Neural progenitor cell (in vitro differentiated cells): ENCODE measurements at places on chromosomes 4 and X. TPM values are rescaled to one million over a fixed set of nuclear protein-coding genes. Genes with fewer than 3 reads are reported as not detected.
A peak's percentile ranks its signal among the peaks of the same experiment; 100 is the strongest.

Gene TRIM2
- total RNA-seq: 87.6 and 90.2 TPM in 2 replicates

DNA sequence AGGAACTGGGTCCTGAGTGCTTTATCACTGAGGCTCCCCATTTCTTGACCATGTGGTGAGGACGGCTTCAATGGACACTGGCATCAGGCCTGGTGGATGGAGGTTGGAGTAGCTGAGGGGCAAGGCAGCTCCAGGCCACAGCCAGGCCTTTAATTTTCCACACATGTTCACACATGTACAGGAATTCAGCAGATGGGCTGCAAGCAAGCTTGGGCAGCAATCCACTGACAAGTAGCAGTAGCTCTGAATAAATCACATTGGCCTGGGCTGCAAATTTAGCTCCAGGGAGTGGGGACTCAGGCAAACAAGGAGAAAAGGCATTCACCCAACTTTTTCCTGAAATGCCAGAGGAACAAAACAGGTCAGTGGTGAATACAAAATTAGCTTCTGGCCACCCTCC lies 107.8 kb upstream of the SCML1 start:
- H3K4me1 ChIP-seq: peaks cover 4% of the 10 kb centered on the region
- no peak overlapping the region for H3K27ac ChIP-seq
- H3K4me3 ChIP-seq: no peak overlapping the region
- DNase-seq: no peak

- DNase-seq: peak; percentile 52
- H3K4me3 ChIP-seq: no peak overlapping the region
- no peaks in the 10 kb centered on the region for H3K36me3 ChIP-seq
Measured at GRCh38 chr4:70544279-70544868, 26.0 kb downstream of the AMTN start.

Gene KCTD8
- 0.06 TPM in 1 of 2 replicates, not detected in the other for total RNA-seq

DNA sequence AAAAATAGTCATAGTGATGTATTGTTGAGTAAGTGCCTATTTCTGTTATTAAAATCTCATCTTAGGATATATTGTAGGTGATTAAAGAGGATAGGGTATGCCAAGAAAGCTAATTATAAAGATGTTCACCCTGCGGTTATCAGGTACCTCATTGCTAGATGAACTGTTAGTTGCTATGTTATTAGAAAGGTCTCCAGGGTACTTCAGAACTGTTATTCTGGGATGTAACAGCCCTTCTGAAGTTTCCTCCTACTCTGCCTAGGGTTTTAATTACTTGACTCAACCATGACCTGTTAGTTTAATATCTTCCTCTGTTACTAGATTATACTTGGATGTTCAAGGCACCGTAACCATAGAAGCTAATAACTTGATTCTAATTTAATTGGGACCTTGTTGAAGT lies 15.4 kb downstream of the TMPRSS11E start:
- H3K27me3 ChIP-seq: no peaks in the 10 kb centered on the region
- H3K4me1 ChIP-seq: no peaks in the 10 kb centered on the region
- H3K4me3 ChIP-seq: no peak overlapping the region

GRCh38 chr4:80507507-80507906 lies 172.0 kb downstream of the CFAP299 start:
- no peak for DNase-seq
- H3K36me3 ChIP-seq: no peaks in the 10 kb centered on the region
- H3K4me1 ChIP-seq: no peaks in the 10 kb centered on the region
- H3K27me3 ChIP-seq: no peaks in the 10 kb centered on the region

DNA sequence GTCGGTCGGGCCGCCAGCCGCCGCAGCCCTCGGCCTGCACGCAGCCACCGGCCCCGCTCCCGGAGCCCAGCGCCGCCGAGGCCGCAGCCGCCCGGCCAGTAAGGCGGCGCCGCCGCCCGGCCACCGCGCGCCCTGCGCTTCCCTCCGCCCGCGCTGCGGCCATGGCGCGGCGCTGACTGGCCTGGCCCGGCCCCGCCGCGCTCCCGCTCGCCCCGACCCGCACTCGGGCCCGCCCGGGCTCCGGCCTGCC lies 213 bp downstream of the NFKB1 start:
- peaks cover 6% of the 10 kb centered on the region for H3K4me1 ChIP-seq
- peak overlapping the region; percentile 76 for H3K4me3 ChIP-seq
- peak; percentile 90 for DNase-seq
- no peaks in the 10 kb centered on the region for H3K36me3 ChIP-seq
- H3K27me3 ChIP-seq: peaks cover 17% of the 10 kb centered on the region

- H3K4me3 ChIP-seq: no peak overlapping the region
- H3K4me1 ChIP-seq: no peaks in the 10 kb centered on the region
- no peak overlapping the region for H3K27ac ChIP-seq
- H3K27me3 ChIP-seq: peaks cover 26% of the 10 kb centered on the region
- peak; percentile 40 for DNase-seq
Measured at GRCh38 chrX:19513383-19513782, 1.9 kb downstream of the MAP3K15 start.

DNA sequence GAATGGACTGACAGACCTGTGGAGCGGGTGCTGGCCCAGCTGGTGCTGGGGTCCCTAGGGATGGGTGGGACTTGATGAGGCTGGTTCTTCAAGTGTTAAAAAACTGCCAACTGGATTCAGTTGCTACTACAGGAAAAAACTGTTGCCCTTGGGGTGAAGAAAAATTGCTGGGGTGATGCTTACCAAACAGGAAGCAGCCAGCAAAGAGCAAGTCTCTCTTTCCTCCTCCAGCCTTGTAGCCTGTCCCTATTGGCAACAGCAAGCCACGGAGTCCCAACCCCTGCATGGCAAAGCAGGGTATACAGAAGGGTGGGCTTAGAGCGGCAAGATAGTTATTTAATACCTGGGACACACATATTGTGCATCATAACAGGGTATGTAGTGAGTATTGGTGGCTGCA lies 60.1 kb upstream of the ATP8A1 start:
- H3K36me3 ChIP-seq: no peaks in the 10 kb centered on the region
- DNase-seq: no peak
- no peak overlapping the region for H3K27ac ChIP-seq
- H3K27me3 ChIP-seq: no peaks in the 10 kb centered on the region
- H3K4me1 ChIP-seq: peaks cover 13% of the 10 kb centered on the region

- H3K36me3 ChIP-seq: no peaks in the 10 kb centered on the region
- H3K4me1 ChIP-seq: peaks cover 4% of the 10 kb centered on the region
- H3K27me3 ChIP-seq: no peaks in the 10 kb centered on the region
- DNase-seq: no peak
- H3K27ac ChIP-seq: no peak overlapping the region
Measured at GRCh38 chr4:22187203-22187820, 238.7 kb upstream of the KCNIP4 start.

DNA sequence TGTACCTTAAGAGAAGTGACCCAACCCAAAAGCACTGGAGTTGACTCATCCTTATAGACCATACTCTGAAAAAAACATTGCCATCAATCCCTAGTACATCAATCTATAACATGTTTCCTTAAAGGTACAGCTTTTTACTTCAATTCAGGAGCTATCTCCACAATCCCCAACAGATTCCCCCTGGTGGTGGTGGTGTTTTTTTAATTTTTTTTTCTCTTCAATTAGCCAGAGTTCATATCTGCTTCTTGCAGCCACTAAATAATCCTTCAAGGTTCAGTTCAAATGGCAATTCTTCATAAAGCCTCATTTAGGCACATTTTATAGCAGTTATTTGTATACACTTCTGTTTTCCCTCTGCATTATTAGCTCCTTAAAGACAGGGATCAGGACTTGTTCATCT lies 60.7 kb upstream of the KDR start:
- DNase-seq: no peak
- no peak overlapping the region for H3K27ac ChIP-seq
- H3K36me3 ChIP-seq: no peaks in the 10 kb centered on the region
- H3K4me3 ChIP-seq: no peak overlapping the region
- H3K27me3 ChIP-seq: no peaks in the 10 kb centered on the region

DNA sequence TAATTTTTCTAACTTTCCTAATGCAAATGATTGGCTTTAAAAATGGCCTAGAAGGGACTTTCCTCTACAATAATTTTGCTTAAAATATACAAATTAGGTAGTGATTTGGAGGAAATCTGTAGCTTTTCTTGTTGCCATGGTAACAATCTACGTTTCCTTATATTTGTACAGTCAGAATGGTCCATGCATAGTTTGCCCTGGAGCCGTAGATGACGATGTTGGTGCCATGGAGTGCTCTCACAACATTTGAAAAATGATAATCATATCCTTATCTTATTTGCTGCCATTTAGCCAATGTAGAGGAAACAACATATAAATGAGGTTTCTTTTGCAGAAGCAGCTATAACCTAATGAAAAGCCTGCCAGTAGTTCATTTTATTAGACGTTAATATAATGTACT lies 89.0 kb upstream of the NMU start:
- no peaks in the 10 kb centered on the region for H3K4me1 ChIP-seq
- no peaks in the 10 kb centered on the region for H3K27me3 ChIP-seq
- no peak for DNase-seq
- H3K36me3 ChIP-seq: no peaks in the 10 kb centered on the region

GRCh38 chr4:177484613-177485021 lies 42.4 kb upstream of the AGA start:
- H3K4me1 ChIP-seq: peaks cover 17% of the 10 kb centered on the region
- H3K27ac ChIP-seq: no peak overlapping the region
- H3K27me3 ChIP-seq: no peaks in the 10 kb centered on the region
- H3K4me3 ChIP-seq: no peak overlapping the region

Gene TMEM154
- 2.0 and 3.0 TPM in 2 replicates for total RNA-seq

Gene OTUD6A
- total RNA-seq: not detected in 2 replicates

GRCh38 chrX:2561456-2561855 lies 60.7 kb upstream of the DHRSX start:
- H3K36me3 ChIP-seq: no peaks in the 10 kb centered on the region
- no peak overlapping the region for H3K4me3 ChIP-seq
- no peaks in the 10 kb centered on the region for H3K27me3 ChIP-seq
- DNase-seq: no peak
- no peaks in the 10 kb centered on the region for H3K4me1 ChIP-seq

Gene MAGEA6
- total RNA-seq: not detected in 2 replicates

Gene ABHD18
- 11.2 and 14.7 TPM in 2 replicates for total RNA-seq

GRCh38 chrX:13046141-13046855 lies 1.9 kb upstream of the FAM9C start:
- DNase-seq: no peak
- H3K4me3 ChIP-seq: no peak overlapping the region
- H3K36me3 ChIP-seq: no peaks in the 10 kb centered on the region
- no peaks in the 10 kb centered on the region for H3K27me3 ChIP-seq

DNA sequence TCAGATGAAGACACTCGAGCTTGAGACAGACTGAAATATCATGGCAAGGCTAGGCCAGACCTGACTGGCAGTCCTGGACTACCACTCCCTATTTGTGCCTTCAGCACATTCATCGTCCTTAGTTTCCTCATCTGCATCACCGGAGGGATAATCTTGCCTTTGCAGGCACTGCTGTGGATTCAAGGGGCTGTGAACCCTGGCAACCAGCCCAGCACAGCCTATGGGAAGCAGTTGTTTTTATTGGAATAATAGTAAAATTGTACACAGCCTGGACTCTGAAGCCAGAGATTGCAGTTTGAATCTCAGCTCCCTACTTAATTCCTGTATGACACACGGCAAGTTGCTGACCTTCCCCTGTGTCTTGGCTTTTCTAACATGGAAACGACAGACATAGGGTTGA lies 161.0 kb downstream of the NSUN7 start:
- no peaks in the 10 kb centered on the region for H3K27me3 ChIP-seq
- peaks cover 7% of the 10 kb centered on the region for H3K4me1 ChIP-seq
- no peak overlapping the region for H3K4me3 ChIP-seq
- H3K27ac ChIP-seq: no peak overlapping the region
- no peaks in the 10 kb centered on the region for H3K36me3 ChIP-seq
- DNase-seq: no peak

Gene HOPX
- 2.6 and 2.8 TPM in 2 replicates for total RNA-seq

DNA sequence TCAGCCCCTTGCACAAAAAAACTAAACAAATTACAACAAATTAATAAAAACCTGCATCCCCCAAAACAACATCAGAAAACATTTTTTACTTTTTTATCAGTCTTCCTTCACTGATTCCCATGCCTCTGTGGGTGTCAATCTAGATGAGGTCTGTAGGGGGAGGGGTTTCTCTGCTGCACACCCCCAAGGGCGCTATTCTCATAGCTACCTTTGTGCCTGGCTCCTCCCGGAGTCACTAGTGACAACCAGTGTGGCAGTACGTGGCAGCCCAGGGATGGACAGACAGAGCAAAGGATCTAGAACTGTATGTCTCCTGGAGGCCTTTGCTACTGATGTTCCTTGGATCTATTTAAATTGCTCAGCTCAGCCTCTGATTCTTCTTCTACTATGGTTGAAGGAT lies 228.1 kb upstream of the ANXA3 start:
- H3K36me3 ChIP-seq: no peaks in the 10 kb centered on the region
- peak; percentile 31 for DNase-seq
- H3K4me3 ChIP-seq: no peak overlapping the region
- no peak overlapping the region for H3K27ac ChIP-seq
- peaks cover 21% of the 10 kb centered on the region for H3K4me1 ChIP-seq

DNA sequence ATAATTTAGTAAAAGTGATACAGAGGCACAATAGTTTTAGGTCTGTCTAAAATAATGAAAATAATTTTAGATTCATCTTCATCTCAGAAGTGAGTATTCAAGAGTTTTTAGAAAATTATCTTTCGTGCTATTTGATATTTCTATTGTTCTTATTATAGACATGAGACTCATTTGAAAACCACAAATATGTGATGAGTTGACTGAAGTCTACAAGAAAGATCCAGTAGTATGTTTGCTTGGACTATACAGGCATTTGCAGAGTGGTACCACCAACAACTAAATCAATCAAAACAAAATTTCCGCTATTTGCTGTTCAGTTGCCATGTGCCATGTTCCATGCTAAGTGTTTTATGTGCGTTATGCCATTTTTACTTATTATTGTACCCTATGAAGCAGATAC lies 1318.5 kb downstream of the STIM2 start:
- H3K27me3 ChIP-seq: no peaks in the 10 kb centered on the region
- no peak overlapping the region for H3K27ac ChIP-seq
- H3K36me3 ChIP-seq: no peaks in the 10 kb centered on the region
- no peaks in the 10 kb centered on the region for H3K4me1 ChIP-seq
- H3K4me3 ChIP-seq: no peak overlapping the region

GRCh38 chr4:15651676-15652075 lies 3.5 kb downstream of the FBXL5 start:
- H3K4me1 ChIP-seq: peaks cover 23% of the 10 kb centered on the region
- H3K27ac ChIP-seq: no peak overlapping the region
- H3K4me3 ChIP-seq: no peak overlapping the region
- no peaks in the 10 kb centered on the region for H3K36me3 ChIP-seq
- no peak for DNase-seq

DNA sequence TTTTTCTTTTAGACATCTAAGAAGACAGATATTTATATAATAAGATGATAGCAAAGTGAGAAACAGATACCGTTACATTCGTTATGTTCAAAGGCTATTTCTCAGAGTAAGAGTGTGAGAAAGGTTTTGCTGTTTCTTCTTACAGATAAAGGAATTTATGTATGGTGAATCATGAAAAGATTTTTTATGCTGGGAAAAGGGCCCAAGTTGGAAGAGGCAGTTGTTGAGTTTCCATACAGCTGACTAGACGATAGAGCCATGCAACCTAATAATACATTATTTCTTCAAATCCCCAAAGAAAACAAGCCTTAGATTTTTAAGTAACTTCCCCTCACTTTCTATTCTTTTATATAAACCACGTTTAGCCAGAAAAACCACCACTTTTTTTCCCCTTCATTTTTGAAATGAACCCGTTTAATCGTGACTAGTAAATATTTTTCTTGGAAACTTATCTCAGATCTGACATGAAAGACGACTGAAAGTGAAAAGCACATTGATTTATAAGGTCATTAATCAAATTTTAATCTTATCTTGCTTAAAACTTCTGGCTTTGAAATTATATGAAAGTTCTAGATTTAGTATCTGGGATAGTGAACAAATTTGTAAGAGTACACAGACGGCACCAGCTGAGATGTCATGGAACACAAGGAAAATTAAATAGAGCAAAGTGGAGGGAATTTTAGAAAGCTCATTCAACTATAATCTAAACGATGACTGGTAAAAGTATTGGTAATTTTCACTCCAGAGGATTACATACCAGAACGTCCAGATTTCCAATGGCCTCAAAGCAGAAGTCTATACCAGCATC lies 10.9 kb downstream of the ADH6 start:
- no peaks in the 10 kb centered on the region for H3K36me3 ChIP-seq
- no peaks in the 10 kb centered on the region for H3K27me3 ChIP-seq
- H3K4me1 ChIP-seq: no peaks in the 10 kb centered on the region
- no peak overlapping the region for H3K4me3 ChIP-seq
- DNase-seq: no peak
